Activated T-cell treated with anti-CD3 and anti-CD28 coated beads, Interleukin-2, amount 50 U/mL, for 4 hours (primary cell): ENCODE measurements at places on chromosomes 4 and X. TPM values are rescaled to one million over a fixed set of nuclear protein-coding genes. Genes with fewer than 3 reads are reported as not detected.

The BEX1 gene
- 1.2 TPM for total RNA-seq

The BBS12 gene
- total RNA-seq, result 1.3 TPM

The FAAH2 gene
- total RNA-seq, result 2.1 TPM

The SPATA18 gene
- total RNA-seq, result not detected

The CTAG1B gene
- not detected for total RNA-seq
